ENCODE measurements at places on chromosomes 7 and 10.

GRCh38 chr10:95543459-95543858 lies 17.7 kb downstream of the SORBS1 start:
- no peak for DNase-seq
- H3K4me1 ChIP-seq = peaks cover 94% of the 10 kb centered on the region
- no peaks in the 10 kb centered on the region for H3K27me3 ChIP-seq
- peak overlapping the region; percentile 33 for H3K4me3 ChIP-seq
- no peaks in the 10 kb centered on the region for H3K36me3 ChIP-seq

DNA sequence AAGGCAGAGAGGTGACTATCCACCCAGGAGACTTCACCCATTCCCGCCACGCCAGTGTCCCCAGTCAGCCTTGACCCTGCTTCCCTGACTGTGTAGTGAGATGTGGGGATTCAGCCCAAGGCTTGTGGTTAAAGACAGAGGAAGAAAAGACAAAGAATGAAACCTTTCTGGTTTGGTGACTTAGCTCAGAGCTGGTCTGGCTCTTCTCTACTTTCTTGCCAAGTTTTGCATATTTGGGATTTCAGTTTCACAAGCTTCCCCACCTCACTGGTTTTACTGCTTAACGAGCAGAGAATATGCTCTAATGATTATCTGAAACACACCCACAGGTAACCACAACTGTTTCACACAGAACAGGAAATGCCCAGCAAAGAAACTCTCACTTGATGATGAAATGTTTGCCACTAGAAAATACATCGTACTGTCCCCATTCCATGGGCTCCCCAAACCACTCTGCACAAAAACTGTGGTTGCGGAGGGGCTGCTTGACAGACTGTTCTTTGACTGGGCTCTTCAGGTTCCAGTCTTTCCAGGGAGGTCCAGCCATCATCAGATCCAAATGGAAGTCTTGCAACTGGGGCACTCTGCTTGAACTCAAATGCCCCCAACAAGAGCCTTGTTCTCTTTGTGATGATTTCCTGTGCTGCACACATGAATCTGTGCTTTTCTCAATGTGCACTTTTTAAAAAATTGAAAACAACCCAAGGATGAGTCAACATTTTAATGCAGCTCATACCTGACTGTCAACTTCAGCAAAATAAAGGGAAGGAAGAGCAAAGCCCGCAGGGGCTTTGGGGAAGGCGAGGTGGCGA lies 95.5 kb downstream of the CTBP2 start:
- no peaks in the 10 kb centered on the region for H3K36me3 ChIP-seq
- no peak overlapping the region for H3K4me3 ChIP-seq
- peak overlapping the region; percentile 94 for H3K27ac ChIP-seq
- DNase-seq = no peak

DNA sequence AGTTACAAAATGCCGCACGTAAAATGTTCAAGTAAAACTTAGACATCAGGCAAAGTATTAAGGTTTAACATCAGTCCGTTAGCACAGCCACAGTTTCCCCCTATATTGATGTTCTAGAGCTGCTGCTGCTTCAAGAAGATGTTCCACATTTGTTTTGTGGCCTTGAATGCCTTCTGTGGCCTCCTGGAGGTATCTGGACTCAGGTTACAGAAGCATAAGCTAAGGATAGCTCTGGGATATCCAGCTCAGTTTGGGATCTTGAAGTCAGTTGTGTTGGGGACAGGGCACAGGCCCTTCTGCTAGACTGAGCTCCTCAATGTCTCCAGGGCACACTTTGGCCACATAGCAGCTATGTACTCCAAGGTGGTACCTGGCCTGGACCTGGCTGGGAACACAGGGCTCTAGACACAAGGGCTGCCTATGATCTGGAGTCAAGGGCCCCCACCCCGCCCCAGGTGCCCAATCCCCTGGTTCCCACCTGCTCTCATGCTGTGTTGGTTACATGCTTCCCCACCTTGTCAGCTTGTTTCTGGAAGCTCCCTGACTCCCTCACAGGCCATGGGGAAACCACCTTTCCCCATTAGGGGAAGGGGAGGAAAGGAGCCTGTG lies 4.7 kb downstream of the PYROXD2 start:
- H3K4me3 ChIP-seq = no peak overlapping the region
- H3K4me1 ChIP-seq = no peaks in the 10 kb centered on the region
- no peaks in the 10 kb centered on the region for H3K27me3 ChIP-seq

DNA sequence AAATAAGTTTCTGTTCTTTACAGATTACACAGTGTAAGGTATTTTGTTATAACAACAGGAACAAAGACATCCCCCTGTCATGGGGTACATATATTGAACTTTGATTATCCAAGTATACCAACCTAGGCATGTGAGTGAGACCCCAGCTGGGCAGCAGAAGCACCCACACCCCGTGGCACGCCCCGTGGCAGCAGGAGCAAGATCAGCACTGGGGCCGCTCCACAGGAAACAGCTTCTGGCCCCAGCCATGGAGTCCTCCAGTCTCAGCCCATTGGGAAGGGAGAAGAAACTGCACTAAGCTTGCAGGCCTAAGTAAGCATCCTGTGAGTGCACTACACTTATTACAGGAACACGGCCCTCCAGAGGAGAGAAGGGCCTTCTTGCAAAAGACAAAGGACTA lies 24.2 kb upstream of the TMEM72 start:
- H3K27ac ChIP-seq = no peak overlapping the region
- H3K36me3 ChIP-seq = no peaks in the 10 kb centered on the region
- no peaks in the 10 kb centered on the region for H3K27me3 ChIP-seq

Data from tibial artery (tissue), 4 donors.